ENCODE measurements at places on chromosomes 11 and 22. TPM values are rescaled to one million over a fixed set of nuclear protein-coding genes. Genes with fewer than 3 reads are reported as not detected.
A peak's percentile ranks its signal among the peaks of the same experiment; 100 is the strongest.

DNA sequence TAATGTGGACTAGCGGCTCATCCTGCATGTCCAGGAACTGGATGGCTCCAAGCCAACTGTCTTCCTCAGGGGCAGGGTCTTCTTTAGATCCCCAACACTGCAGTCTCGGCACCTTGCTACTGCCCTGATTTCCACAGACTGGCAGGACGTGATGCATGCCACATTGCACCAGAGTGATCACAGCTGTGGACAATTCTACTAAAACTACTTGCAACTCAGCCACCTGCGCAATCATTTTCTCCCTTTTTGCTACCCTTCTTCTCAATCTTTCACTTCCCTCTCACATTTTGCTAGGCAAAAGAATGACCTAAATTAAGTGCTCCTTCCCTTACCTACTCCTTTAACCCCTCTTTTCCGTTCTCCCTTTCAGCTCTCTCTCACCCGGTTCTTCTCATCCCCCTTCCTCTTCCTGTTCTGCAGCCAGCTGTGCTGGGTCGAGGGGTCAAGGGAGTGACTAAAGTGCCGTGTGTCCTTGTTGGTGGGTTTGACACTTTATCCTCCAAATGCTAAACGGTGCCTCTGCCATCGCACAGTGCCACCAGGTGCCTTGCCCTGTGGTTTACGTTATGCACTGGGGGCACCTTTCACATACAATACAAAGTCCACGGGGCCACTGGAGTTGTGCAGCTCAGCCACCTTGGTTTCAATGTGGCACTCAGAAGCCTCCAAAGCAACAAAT, 11.5 kb upstream of the PEX26 start:
- no peak for DNase-seq

GRCh38 chr11:86969258-86969657, 14.1 kb upstream of the FZD4 start:
- DNase-seq = no peak

Gene ZP1
- 0.31 TPM for total RNA-seq

GRCh38 chr11:14687943-14688627, 44.5 kb downstream of the PDE3B start:
- no peak for DNase-seq

GRCh38 chr22:50027639-50028537, 15.3 kb upstream of the IL17REL start:
- no peak for DNase-seq

- no peak for DNase-seq
These were observed 21.8 kb upstream of the UPB1 start for GRCh38 chr22:24473284-24473683.

GRCh38 chr22:23777776-23778576, 5.3 kb downstream of the MMP11 start:
- no peak for DNase-seq

- DNase-seq = no peak
These were observed 6.0 kb downstream of the CBX6 start for GRCh38 chr22:38866024-38866398.

Gene NELL1
- 2.6 TPM for total RNA-seq

GRCh38 chr11:63920126-63920938, 3.4 kb upstream of the RCOR2 start:
- DNase-seq = no peak

Gene PATE1
- not detected for total RNA-seq

GRCh38 chr22:49971232-49972162, 10.9 kb downstream of the PIM3 start:
- DNase-seq = no peak

GRCh38 chr11:72586321-72587090, 87.7 kb downstream of the PDE2A start:
- no peak for DNase-seq

Gene ISX
- 2.6 TPM for total RNA-seq

Gene OR6A2
- total RNA-seq = 0.34 TPM

Gene CARD18
- not detected for total RNA-seq

GRCh38 chr22:19120829-19121630, 1.2 kb downstream of the DGCR2 start:
- no peak for DNase-seq

DNA sequence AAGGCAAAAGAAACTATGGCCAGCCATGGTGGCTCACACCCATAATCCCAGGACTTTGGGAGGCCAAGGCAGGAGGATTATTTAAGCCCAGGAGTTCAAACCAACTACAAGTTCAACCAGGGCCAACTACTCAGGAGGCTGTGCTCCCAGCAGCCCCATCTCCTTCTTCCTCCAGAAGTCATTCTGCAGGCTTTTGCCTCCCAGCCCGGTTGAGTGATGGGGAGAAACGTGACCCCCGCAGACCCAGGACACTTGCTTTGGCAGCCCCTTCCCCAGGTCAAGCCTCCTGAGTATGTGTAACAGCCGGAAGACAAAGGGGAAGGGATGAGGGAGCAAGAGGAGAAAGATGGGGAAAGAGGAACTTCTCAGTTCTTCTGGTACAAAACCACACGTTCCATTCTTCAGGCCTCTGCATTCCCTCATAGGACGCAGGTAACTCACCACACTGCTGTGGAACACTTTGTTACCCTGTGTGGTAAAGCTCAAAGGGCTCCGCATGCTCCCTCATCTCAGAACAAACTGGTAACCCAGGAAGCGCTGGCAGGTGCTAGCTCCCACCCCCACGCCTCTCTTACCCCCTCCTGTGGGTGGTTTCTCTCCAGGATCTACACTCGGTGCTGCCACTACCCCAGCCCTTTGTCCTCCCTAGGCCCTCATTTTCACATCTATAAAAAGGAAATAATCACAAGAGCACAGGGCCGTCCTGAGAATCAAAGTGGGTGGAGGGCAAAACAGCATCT, 4.0 kb downstream of the SULT4A1 start:
- DNase-seq = no peak

GRCh38 chr22:46006379-46007002, 29.5 kb upstream of the WNT7B start:
- peak; percentile 80 for DNase-seq

Gene OR4B1
- not detected for total RNA-seq

Measured in mesothelial cell of epicardium (in vitro differentiated cells).